Activated CD4-positive, alpha-beta T cell treated with anti-CD3 and anti-CD28 coated beads for 4 hours (primary cell): ENCODE measurements at places on chromosomes 5 and 9.

GRCh38 chr5:179798144-179798770 lies 4.5 kb downstream of the LTC4S start:
- DNase-seq = no peak

GRCh38 chr5:81604193-81604592 lies 146.7 kb downstream of the SSBP2 start:
- no peak for DNase-seq

DNA sequence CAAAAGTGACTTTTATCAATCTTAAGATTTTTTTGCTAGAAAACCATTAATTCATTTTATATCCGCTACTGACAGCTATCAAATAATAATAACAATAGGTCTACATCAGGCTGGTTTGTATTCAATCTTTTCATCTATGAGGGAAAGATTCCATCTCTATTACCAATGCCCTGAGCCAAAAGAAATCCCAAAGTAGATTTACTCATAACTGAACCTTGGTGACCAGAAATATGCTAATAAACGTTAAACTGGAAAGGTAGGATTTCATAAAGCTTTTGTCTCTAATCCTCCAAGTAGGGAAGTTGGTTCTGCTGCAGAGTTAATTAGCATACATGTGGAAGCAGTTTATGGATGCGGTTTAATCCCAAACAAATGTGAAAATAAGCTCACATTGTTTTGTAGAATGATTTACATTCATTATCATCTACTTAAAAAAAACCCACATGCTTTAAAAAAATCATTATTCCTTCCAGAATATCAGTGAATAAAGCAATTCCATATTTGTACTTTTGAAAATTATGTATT lies 715.5 kb downstream of the CETN3 start:
- no peak for DNase-seq

DNA sequence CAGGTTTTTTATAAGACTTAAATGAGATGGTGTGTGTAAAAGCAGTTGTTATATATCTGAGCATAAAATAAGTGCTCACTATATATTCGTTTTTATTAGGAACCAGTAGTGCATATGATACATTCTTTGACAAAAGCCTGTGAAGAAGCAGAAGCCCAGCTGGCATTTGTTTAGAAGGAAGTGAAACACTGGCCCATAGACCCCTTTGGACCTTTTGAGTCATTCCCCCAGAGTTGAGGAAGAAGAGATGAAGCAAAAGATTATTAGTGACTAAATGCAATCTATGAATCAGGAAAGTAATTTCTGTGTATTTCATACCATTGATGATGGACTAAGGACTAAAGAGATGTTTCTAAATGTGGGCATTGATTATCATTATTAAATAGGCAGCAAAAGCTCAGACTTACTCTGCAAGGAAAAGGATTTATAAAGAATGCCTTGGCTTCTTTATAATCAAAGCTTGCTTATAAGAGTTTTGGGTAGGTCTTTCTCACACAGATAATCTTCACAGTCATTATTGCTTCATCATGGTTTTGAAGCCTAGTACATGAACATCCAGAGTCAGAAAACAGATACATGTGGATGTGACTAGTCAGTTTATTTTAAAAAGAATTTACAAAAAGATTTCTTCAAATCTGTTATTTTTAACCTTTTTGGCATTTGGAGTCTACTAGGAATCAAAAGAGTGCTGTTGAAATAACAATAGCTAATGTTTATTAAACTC lies 16.9 kb upstream of the FER start:
- no peak for DNase-seq

DNA sequence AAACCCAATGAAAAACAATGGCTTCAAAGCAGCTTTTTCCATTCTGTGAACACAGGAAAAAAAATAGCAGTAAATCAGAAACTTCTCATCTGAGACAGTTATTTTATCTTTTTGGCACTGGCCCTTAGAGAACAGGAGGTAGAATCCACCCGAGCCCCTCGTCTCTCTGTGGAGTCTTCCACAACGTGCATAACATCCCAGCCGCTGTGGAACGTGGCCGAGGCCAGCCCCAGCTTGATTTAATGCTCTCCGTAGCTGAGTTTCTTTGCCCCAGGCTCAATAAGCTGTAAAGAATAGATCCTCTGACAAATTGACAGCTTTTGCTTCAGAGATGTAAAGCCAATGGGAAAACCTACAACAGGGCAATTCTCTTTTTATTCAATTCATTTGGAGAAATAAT lies 107.9 kb upstream of the DAP start:
- no peak for DNase-seq

- no peak for DNase-seq
Measured at GRCh38 chr5:2000591-2000990, 117.9 kb upstream of the IRX4 start.

DNA sequence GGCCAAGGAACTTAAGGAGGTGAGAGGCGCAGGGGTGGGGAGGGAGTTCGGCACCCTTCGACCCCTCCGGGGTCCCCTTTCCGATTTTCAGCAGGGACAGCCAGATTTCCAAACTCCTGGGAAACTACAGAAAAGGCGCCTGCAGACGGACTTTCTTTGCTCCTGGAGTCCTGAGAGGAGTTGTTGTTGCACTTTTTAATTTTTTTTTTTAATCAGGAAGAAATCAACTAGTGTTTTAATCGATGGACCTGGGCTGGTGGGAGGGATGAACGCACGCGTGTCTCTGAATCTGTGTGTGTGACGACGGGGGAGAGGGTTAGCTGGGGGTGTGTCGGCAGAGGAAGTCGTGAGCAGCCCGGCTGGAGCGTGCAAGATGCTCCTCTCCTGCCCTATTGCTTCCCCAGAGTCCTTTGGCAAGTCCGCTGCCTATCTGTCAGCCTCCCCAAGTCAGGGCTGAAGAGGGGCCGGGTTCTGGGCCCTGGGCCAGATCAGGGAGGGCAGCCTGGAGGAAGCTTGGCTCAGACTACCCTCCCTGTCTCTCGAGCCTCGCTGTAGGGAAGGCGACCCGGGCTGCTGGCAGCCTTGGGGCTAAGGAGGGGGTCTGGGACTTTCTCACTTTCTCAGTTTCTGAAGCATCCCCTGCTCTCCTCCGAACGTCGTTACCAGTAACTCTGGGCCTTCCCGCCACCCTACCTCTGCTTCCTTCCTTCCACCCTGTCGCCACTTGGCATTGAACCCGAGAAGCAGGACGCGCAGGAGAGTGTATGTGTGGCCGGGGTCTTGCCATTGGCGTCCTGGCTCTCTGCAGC lies 731 bp downstream of the PRR16 start:
- DNase-seq = no peak

GRCh38 chr9:85172001-85172978 lies 502.8 kb downstream of the NTRK2 start:
- DNase-seq = no peak

DNA sequence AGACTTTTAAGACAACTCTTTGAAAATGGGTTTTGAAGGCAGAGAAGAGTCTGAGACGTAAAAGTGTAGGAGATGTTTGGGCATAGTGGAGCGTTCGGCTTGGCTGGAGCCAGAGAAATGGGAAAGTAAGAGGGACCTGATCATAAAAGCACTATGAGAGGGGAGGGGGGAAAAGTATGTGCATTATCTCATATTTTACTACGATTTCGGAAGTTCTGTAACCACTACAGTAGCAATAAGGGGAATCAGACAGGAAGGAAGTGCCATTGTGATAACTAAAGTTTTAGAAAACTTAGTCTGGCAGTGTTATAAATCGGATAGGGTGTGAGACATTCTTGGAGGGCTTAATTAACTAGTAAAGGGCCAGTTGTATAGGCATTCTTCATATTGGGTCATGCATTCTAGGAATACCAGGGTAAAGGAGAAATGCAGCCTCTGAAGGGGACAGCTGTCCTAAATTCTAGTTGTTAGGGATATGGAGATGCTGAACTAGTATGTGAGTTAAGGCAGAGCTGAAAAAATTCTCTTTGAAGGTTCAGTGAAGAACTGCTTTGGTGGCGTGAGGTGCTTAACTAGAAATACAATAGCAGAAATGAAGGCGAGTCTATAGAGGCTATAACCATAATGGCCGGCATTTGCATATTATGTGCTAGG lies 83.8 kb upstream of the FREM1 start:
- no peak for DNase-seq

DNA sequence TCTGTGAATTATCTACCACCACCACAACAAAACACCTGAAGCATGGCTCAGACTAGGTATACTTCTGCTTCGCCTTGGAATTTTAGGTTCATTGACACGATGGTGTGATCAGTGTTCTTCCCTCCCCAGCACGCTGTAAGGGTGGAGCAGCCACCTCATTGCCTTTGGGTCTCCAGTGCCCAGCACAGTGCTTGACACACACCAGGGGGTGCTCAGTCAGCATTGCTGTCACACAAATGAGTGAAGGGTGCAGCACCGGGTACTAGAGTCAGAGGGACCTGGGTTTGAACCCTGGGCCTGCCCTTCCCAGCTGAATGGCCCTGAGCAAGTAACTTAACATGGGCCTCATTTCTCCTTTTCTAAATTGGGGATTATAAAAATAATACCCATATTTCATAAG lies 9.9 kb upstream of the ANGPTL2 start:
- no peak for DNase-seq

GRCh38 chr5:176491101-176491502 lies 42.9 kb downstream of the FAF2 start:
- DNase-seq = no peak

DNA sequence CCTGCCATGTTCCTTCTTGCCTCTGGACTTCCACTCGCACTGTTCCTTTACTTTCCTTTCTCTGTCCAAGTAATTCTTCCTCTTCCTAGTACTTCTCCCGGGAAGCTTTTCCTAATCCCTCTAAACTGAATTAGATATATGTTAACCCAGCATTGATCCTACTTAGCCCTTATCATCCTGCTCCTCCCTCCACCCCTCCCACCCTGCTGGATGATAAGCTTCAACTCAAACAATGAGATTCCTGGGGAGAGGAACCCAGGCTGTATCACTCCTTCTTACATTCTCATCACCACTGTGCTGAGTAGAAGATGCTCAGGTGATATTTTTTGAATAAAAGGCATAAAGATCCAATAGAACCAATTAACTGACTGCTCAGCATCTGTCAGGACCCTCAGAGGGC lies 45.7 kb downstream of the CDK5RAP2 start:
- DNase-seq = no peak

GRCh38 chr5:61496446-61496845 lies 164.4 kb downstream of the ZSWIM6 start:
- DNase-seq = no peak

GRCh38 chr5:116363780-116364179 lies 210.8 kb downstream of the SEMA6A start:
- DNase-seq = no peak

DNA sequence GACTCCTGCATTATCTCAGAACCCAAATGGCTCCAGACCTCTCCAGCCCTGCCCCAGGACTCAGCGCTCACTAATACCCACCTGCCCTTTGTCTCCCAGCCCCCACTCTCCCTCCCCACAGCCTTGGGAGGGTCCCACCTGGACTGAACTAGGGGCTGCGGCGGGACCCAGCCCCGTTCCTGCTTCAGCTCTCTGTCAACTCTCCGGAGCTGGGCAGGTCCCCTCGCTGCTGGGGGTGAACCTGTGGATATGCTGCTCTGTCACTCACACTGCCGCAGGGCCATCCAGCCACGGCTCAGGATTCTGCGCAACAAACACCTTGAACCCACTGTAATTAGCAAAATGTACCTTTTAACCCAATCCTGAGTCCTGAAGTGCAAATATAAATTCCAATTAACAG lies 36.8 kb downstream of the NDUFS6 start:
- no peak for DNase-seq

GRCh38 chr5:142145106-142145900 lies 36.7 kb downstream of the NDFIP1 start:
- DNase-seq = peak; percentile 61

DNA sequence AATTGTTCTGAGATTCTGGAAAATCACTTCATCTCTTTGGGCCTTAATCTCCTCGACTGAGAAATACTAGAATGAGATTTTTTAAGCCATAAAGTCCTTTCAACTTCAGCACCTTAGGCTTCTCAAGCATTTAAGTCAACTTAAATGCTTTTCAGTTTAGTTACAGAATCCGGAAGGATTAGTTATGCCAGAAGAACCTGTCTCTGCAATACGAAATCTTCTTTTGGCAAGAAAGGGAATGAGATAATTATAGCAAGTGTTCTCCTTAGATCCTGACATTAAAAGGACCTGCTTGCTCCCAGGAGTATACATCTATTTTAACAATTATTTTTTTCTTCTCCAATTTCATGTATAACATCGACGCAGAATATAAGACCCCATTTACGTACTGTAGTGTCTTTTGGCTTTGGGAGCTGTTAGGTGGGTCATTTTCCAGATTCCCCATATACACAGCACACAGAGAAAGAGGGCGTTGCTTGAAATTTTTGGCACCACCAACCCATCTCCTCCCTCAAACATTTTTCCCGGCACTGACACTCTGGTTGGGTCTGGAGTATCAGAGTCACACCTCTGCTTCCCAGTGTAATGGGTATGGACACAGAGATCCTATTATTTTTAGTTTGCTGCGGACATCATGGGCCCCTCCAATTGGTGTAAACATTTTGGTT lies 43.6 kb upstream of the CLINT1 start:
- no peak for DNase-seq

GRCh38 chr9:114981063-114981462 lies 50.7 kb upstream of the TNFSF8 start:
- no peak for DNase-seq

DNA sequence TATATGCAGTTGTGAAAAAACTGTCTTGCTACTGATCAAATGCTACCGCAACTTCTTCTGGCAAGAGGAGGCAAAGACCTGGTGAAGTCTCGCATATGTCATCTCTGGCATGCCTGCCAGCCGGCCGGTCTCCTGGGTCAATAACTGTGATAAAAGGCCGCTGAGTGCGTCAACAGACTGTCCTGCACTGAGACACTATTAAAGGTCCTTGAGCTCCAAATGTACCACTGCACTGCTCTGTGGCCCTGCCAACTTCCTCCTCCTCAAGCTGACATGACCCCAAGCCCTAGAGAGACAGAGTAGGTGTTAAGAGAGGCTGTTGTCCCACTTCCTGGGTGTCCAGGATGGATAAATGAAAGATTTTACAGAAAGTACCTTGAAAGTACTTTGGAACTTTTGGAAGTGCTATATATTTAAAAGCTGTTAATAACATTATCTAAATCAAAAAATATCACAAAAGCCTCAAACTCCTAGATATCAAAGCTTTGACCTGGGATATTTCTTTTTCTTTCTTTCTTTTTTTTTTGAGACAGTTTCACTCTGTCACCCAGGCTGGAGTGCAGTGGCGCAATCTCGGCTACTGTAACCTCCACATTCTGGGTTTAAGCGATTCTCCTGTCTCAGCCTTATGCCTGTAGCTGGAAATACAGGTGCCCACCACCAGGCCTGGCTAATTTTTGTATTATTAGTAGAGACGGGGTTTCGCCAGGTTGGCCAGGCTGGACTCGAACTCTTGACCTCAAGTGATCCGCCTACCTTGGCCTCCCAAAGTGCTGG lies 31.5 kb downstream of the RAPGEF1 start:
- no peak for DNase-seq

- no peak for DNase-seq
Measured at GRCh38 chr5:33743099-33743498, 148.7 kb downstream of the ADAMTS12 start.

DNA sequence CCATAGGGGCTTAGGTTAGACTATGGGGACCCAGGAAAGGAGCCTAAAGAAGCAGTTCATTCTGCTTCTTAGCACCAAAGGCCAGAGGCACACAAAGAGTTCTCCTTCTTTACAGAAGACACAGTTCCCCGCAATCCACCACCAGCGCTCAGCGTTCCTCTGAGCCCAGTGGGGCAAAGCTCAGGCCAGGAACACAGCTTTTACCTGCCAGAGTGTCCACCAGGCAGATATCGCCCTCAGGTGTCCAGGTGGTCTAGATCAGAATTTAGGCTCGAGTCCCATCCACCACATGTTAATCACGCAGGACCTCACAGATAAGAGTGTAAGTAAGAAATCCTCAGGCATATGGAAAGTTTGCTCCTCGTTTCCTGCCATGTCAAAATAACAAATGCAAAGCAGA lies 53.0 kb downstream of the UBE2QL1 start:
- DNase-seq = no peak

- DNase-seq = no peak
Measured at GRCh38 chr5:155052532-155052931, 39.0 kb downstream of the KIF4B start.
